ENCODE measurements at places on chromosomes 11 and 22.

GRCh38 chr11:47388697-47389576, 10.6 kb upstream of the SPI1 start:
- DNase-seq: no peak

GRCh38 chr22:19517171-19517500, 7.1 kb downstream of the CLDN5 start:
- no peak for DNase-seq

GRCh38 chr11:97345032-97345431, 955.2 kb downstream of the JRKL start:
- DNase-seq: no peak

DNA sequence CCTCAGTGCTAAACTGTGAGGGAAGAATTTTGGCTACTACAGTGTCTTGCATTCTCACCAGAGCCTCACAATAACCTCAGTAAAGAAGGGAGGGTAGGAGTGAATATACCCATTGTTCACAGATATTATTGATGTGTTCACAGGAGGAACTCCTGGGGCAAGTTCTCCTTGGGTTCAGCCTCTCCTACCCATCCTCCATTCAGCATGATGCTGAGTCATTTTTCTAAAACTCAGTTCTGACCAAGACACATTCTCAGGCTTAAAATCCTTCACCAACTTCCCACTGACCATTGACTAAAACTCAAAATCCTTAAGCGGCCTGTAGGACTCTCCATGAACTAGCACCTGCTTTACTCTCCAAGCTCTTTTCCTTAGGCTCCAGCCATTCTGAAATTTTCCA, 48.7 kb downstream of the SYTL2 start:
- no peak for DNase-seq

DNA sequence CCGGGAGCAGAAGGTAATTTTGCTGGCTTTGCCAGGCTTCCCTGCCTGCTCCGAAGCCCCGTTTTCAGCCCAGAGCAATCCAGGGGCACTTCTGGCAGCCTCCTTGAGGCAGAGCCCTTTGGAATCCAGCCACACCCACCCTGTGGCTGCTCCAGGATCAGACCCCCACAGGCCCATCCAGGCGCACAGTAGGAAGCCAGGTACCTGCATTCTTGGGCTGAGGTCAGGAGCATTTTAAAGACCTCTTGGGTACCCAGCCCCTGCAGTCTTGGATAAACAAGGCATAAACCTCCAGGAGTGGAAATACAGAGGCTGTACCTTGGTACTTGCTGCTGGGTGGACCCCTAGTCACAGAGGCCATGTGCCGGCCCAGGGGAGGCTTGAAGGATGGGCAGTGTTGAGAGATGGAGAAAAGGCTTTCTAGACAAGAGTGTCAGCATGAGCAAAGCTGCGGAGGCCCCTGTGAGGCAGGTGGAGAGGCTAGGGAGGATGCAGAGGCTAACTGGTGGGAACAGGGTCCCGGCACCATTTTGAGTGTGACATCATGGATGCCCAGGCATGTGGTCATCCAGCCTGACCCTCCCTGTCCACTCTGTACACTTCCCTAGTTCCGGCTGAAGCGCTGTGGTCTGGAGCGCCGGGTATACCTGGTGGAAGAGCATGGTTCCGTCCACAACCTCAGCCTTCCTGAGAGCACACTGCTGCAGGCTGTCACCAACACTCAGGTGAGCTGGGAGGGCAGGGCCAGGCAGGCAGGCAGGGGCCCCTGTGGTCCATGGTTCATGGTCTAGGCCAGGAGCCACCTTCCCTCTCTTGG, 3.9 kb downstream of the MUS81 start:
- DNase-seq: no peak

GRCh38 chr11:125314276-125315078, 149.9 kb downstream of the PKNOX2 start:
- DNase-seq: no peak
